Fibroblast of skin of right biceps (primary cell): ENCODE measurements at places on chromosomes 3 and 15.
A peak's percentile ranks its signal among the peaks of the same experiment; 100 is the strongest.

DNA sequence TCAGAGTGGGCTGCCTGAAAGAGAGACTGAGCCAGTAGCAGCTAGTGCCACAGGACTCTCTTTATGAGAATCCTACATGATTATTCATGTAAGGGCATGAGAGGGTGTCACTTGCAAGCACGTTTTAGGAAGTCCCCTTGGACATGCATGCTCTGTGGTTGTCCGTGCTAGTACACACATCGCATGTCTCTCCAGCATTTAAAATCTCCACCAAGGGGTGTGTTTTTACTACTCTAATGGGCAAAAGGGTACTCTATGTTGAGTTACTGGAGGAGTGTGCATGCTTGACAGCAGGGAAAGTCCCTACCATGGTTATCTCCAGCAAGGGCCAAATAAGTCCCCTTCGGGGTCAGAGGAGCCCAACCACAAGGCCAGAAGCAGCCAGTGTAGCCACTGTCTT lies 70.7 kb downstream of the DCLK3 start:
- no peak for DNase-seq

GRCh38 chr3:112319516-112320276 lies 13.3 kb upstream of the CD200 start:
- DNase-seq: no peak

GRCh38 chr15:78035861-78036476 lies 41.5 kb downstream of the TBC1D2B start:
- no peak for DNase-seq

GRCh38 chr15:70781236-70781635 lies 17.9 kb upstream of the UACA start:
- DNase-seq: no peak

- no peak for DNase-seq
Measured at GRCh38 chr15:28900892-28901586, 15.3 kb downstream of the APBA2 start.

- DNase-seq: no peak
Measured at GRCh38 chr15:92343924-92344643, 49.6 kb upstream of the ST8SIA2 start.

GRCh38 chr3:10173095-10173925 lies 8.6 kb downstream of the IRAK2 start:
- peak; percentile 24 for DNase-seq

DNA sequence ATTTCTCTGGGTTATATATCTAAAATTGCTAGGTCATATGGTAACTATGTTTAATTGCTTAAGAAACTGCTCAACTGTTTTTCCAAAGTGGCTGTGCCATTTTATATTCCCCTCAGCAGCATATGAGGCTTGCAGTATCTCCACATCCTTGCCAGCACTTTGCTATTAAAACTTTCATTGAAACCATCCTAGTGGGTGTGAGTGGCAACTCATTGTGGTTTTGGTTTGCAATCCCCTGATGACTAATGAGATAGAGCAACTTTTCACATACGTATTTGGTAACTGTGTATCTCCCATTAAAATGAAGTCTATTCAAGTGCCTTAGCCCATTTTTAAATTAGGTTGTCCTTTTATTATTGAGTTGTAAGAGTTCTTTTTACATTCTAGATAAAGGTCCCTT lies 17.3 kb downstream of the KPNA1 start:
- peak; percentile 87 for DNase-seq

- DNase-seq: peak; percentile 36
Measured at GRCh38 chr15:64596701-64597476, 136.5 kb downstream of the ZNF609 start.

DNA sequence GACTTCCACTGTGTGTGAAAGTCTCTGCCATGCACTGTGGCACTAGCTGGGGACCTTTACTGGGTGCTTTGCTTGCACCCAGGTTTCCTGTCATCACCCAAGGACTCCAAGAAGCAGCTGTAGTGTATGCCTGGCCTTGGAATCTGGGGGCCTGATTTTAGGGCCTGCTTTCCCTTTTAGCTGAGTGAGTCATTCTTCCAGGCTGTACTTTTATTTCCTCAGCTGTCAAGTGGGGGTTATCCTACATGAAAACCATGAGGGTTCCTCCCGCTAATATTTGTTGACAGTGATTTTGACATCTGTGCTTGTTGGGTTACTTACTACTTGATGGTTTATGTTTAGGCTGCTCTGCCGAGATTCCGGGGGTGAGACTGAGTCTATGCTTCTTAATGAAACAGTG lies 18.5 kb downstream of the GORASP1 start:
- peak; percentile 12 for DNase-seq

GRCh38 chr15:24954783-24955530 lies at the start of the genes SNRPN and SNURF:
Gene SNRPN (plus strand): TSS chr15:24954987. CDS start chr15:24974454, 19,467 bp downstream.
Gene SNURF (plus strand): TSS chr15:24954987. CDS start chr15:24955049, 62 bp downstream.
- peak; percentile 66 for DNase-seq

DNA sequence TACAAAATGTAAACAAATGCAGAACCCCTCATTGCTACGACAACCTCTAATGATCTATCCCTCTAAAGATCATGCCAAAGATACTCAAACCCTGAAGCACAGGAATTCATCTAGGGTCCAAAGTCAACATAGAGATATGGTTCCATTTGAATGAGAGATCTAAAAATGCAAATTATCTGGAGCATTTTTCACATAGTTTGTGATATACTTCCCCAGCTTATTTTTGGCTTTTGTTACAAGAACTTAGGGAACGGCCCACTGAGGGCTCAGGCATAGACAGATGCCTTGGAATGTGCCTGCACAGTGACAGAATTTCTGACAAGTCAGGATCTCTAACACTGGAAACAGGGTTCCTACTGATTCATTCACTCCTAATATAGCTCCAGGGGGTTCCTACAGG lies 258.9 kb upstream of the THBS1 start:
- DNase-seq: peak; percentile 92

- DNase-seq: no peak
Measured at GRCh38 chr15:91961357-91961756, 107.8 kb downstream of the SLCO3A1 start.

DNA sequence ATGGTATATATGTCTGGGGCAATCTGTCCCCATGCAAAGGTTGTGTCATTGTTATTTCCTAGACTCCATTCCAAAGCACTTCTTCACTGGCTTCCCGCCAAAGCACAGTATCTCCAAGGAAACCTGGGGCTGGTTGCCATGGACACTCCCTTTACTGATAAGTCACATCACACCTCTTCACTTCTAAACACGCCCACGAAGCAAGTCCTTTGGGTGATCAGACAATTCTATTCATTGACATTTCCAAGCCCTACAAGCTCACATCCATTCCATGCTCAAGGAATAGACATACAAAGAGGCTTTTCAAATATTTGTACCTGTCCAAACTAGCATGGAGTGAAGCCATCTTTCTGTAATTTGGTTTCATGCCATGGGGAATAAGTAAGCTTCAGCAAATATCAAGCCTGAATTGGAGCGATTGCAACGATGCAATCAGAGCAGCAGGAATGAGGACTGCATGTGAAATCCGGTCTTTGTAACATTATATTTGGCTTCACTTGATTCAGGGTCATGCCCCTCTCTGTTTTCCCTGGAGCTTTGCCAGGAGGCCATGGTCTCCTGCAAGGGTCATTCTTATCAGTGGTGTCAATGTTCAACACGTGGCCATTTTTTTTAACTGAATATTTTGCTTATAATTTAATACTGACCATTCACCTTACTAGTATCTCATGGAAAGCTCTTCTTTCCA lies 201.6 kb upstream of the TMC3 start:
- DNase-seq: peak; percentile 41

DNA sequence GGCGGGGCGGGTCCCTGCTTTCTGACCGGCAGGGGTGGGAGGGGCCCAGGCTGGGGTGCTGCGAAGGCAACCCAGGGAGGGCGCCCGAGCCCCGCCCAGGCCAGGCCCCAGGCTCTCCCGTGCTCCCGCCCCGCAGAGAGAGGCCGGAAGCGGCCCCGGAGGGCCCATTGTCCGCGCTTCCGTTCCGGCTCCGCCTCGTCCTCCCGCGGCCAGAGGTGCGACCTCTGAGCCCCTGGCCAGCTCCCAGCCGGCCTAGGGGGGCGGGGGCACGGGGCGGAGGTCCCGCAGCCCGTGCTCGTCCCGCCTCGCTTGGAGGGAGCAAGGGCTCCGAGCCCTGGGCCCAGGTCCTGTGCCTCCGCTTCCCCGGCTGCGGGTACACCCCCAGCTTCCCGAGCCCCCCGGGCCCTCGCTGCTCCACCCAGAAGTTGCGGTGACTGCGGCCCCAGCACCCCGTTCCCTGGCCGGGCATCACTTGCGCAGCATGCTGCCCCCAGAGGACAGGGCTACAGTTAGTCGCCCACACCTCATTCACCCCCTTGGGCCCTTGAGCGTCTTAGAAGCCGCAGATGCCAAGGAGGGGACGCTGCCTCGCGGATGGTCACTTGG lies 20.4 kb upstream of the PLXND1 start:
- peak; percentile 84 for DNase-seq

GRCh38 chr3:192577271-192577670 lies 150.1 kb downstream of the FGF12 start:
- DNase-seq: no peak

DNA sequence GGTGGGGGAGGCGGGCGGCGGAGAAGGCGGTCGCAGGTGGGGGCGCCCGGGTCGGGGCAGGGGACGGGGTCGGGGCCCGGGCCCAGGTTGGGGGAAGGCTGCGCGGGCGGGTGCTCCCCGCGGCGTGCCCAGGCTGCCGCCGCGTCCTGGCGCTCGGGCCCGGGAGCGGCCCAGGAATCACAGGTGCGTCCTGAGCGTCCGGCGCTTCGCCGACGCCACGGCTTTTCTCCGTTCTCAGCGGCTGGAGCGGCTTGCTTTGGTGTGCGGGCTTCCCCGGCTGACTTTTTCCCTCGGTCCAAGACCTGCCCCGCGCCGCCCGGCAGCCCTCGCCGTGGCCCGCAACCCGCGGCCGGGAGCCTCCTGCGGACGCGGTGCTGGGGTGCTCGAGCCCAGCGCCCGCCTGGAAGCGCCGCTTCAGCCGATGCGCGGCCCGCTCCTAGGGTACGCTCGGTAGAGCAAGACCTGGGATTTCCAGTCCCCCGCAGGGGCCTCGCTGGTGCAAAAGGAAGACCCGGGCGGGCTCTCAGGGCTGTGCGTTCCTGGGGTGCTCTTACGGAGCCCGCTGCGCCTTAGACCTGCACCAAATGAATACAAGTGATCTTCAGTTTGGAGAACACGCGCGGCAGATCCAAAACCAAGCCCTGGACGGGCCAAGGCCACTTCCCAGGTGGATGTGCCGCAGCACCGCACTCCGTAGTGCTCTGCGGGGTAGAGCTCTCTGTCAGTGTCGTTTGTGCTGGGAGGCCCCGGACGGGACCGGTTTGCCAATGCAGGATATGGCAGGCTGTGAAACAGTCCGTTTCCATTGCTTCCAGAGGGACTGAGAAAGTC lies 639 bp downstream of the NIPA1 start:
- DNase-seq: peak; percentile 9

GRCh38 chr3:20066850-20067617 lies 26.8 kb downstream of the KAT2B start:
- DNase-seq: peak; percentile 28

GRCh38 chr15:91624353-91624968 lies 229.0 kb upstream of the SLCO3A1 start:
- DNase-seq: no peak

GRCh38 chr15:73608475-73608874 lies 24.7 kb downstream of the NPTN start:
- DNase-seq: no peak

GRCh38 chr3:123015596-123015995 lies 12.0 kb downstream of the SEMA5B start:
- no peak for DNase-seq

GRCh38 chr3:166752214-166752613 lies 627.9 kb downstream of the ZBBX start:
- DNase-seq: no peak

- peak; percentile 31 for DNase-seq
Measured at GRCh38 chr15:38554354-38554753, 10.3 kb downstream of the RASGRP1 start.

- DNase-seq: peak; percentile 30
Measured at GRCh38 chr3:184526088-184526433, 35.5 kb upstream of the EPHB3 start.

- DNase-seq: no peak
Measured at GRCh38 chr3:124115279-124115678, 123.4 kb upstream of the ROPN1 start.

DNA sequence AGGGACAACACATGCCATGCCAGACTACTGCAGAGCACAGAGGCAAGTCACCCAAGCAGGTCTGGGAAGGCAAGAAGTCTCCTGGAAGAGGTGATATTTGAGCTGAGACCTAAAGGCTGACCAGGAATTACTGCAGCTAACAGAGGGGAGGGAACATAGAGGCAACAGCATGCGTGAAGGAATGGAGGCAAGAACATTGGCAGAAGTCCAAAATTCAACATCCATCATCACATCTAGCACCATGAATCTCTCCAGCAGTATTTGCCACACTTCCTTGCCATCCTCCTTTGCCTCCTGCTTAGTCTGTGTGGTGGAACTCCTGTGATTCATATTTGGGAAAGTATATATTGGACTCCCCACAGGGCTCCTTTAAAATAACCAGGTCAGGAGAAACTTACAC lies 870 bp upstream of the TSEN2 start:
- peak; percentile 34 for DNase-seq

GRCh38 chr15:47506329-47507100 lies 210.8 kb upstream of the SEMA6D start:
- peak; percentile 86 for DNase-seq

DNA sequence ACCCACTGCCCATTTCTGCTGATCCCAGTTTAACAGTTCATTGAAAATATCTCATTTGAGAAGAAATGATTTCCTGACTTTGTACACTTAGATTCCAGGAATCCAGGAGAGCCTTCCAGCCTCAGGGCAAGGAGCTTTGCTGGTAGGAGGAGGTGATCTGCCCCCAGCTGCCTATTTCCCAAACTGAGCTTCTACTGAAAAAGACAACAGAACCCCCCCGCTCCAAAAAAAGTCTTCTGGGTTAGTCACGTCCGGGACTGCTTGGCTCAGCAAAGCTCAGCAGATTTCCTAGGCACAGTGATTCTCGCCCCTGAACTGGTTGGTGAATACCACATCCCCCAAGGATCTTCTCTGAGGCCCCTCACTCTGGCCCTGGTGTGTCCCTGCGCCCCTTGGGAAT lies 13.1 kb downstream of the SLC6A6 start:
- DNase-seq: peak; percentile 86

- DNase-seq: no peak
Measured at GRCh38 chr15:38065721-38066345, 131.4 kb downstream of the TMCO5A start.

GRCh38 chr3:38649500-38650247 lies at the start of gene SCN5A:
Gene SCN5A (minus strand): TSS chr3:38649687. CDS start chr3:38633307, 16,380 bp downstream.
- peak; percentile 42 for DNase-seq

DNA sequence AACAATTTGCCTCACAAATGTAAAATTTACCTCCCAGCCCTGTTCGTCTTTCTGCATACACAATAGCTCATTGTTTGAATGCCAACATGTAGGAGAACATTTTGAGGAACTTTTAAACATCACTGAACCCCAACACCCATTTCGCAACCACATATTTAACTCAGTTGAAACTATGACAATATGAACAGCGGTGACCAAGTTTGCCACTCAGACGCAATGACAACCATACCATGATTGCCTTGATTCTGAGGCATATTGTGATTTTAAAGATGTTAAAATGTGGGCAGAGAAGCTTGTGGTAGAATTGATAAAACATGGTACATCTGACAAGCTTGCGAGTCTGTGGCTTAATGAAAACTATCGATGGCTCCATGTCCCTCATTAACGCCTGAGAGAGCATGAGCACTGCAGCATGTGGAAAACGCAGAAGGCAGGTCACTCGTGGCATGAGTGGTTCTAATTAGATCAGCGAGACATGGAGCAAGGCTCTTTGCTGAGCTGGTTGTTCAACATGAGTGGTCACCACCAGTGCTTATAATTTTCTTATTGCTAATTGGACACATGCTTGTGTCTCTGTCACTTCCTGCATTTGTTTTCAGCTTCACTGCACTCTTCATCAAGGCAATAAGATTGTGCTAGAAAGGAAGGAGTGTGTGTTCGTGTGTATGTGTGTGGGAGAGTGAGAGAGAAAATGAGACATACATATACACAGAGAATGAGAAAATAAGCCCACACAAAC lies 116.8 kb downstream of the CHST2 start:
- DNase-seq: no peak
